ENCODE measurements at places on chromosomes 2 and 18.
A peak's percentile ranks its signal among the peaks of the same experiment; 100 is the strongest.

- DNase-seq, result no peak
These were observed 23.4 kb upstream of the GLI2 start for GRCh38 chr2:120712180-120712681.

DNA sequence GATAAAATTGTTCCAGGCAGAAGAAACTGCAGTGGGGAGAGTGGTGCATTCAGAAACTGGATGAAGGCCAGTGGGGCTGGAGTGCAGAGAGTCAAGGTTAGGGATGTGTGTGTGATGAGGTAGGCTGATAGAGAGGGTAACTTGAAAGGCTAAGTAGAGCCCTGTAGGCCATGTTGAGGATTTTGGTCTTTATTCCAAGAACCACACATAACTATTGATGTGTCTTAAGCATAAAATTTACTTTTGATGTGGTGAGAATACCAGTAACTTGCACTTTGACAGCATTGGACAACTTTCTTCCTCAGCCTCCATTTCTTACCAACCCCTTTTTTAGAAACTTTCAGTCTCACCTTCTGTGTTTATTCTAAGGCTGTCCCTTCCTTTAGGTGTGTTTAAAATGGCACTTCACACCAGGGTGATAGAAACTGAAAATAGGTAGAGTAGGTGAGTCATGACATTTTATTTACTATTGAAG lies 22.6 kb downstream of the MTX2 start:
- DNase-seq, result peak; percentile 3

DNA sequence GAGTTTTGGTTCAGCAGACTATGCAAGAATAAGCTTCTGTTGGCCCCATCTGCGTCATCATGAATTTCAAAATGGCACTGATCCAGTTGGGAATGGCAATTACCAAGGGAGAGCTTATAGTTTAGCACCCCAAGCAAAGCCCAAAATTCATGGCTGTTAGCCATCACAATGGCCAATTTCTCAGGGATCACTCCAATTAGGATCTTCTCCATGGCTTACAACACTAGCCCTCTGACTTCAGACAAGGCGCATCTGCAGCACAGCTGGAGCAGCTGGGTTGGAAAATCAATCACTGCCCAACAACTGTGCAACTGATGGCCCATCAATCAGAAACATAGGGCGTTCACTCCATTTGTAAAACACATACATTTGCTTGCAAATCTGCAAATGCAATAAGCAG lies 273.6 kb downstream of the SRBD1 start:
- no peak for DNase-seq

- no peak for DNase-seq
These were observed 161.5 kb upstream of the NT5C1B start for GRCh38 chr2:18750672-18751554.

- no peak for DNase-seq
These were observed 42.1 kb downstream of the BOD1L2 start for GRCh38 chr18:57188851-57189557.

All from T-helper 2 cell (primary cell).